ENCODE measurements at places on chromosomes 2 and 18.

- DNase-seq, result no peak
Measured at GRCh38 chr18:66046032-66046602, 295.3 kb downstream of the CDH7 start.

DNA sequence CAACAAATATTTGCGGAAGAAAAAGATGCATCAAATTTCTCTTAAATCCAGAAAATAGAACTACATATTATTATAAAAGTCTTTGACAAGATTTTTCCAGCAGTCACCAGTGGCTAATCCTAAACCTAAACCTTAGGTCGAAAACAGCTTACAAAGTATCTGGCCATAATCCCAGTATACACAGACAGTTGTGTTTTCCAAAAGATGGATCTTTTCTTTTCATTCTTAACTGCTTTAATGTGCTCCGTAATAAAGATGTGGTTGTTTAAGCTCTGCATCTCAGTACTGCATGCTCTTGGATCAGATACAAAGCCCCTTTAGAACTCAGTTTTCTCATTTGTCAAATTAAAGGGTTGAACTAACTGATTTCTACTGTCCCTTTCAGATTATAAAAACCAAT, 247.8 kb downstream of the TXNL1 start:
- DNase-seq, result no peak

DNA sequence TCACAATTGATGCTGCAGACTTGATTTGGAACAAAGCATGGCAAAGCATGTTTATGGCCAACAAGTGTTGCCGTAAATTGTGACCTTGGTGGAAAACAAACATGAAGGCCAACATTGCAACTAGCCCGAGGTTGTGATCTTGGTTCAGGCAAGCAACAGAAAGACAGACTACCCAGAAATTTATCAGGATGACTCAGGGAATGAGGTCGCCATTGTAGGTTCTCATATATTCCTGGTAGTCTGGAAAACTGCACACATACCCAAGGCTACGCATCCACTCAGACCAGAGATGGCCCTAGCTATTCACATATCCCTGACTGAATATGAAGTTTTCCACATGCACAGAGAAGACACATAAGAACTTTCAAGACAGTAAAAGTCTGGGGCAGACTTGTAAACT, 30.1 kb downstream of the CYP1B1 start:
- no peak for DNase-seq

DNA sequence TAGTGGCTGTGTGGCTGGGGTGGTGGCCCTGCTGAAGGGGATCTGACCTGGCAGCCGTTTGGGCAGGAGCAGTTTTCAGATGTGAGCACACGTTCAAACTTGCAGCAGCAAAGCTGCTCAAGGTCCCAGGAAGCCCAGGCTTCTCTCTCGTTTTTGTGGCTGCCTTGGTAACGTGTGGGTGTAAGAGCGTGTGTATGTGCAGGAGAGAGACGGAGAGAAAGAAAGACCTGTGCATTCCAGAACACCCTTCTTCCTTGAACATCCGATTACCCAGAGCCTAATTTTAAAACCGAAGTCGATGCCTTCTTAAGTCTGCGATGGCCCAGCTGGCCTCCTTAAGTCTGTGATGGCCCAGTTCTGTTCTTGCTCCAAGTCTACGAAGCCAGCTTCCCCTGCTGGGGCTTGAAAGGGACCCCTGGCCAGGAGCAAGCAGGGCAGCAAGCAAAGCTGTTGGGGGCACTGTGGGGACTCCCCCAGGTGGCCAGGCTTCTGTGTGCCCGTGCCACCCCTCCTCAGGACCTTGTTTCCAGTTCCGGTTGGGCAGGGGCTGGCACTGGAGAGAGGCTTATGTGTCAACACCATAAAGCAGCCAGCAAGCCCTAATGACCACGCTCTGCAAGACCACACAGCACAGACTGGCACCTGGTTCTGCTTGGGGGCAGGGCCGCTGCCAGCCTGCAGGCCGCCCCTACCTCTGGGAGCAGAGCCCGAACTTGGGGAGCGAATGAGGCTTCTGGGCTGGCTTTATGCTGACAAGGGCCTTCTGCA, 55.8 kb upstream of the ALPP start:
- no peak for DNase-seq

- DNase-seq, result no peak
Measured at GRCh38 chr2:70710038-70710690, 57.8 kb downstream of the ADD2 start.
